Mesendoderm (in vitro differentiated cells): ENCODE measurements at places on chromosomes 11 and 22.

DNA sequence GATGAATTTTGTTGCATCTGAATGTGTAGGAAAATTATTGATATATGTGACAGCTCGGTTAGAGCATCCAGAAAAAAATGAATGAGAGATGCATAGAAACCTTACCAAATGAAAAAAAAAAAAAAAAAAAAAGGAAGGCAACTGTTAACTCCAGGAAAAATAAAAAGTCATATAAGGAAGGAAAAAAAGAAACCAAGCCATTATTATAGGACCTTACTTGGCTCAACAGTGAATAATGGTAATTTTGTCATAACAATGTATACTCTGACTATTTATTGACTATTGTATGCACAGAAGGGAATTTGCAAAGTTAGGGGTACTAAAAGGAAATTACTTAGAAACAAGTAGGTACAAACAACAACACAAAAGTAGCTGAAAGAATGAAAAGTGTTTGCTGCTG, 2.0 kb downstream of the DHCR7 start:
- no peak for DNase-seq

- DNase-seq: no peak
Measured at GRCh38 chr11:74696500-74696899, 34.7 kb downstream of the CHRDL2 start.

GRCh38 chr22:29004647-29005371, 56.8 kb downstream of the C22orf31 start:
- peak; percentile 94 for DNase-seq

DNA sequence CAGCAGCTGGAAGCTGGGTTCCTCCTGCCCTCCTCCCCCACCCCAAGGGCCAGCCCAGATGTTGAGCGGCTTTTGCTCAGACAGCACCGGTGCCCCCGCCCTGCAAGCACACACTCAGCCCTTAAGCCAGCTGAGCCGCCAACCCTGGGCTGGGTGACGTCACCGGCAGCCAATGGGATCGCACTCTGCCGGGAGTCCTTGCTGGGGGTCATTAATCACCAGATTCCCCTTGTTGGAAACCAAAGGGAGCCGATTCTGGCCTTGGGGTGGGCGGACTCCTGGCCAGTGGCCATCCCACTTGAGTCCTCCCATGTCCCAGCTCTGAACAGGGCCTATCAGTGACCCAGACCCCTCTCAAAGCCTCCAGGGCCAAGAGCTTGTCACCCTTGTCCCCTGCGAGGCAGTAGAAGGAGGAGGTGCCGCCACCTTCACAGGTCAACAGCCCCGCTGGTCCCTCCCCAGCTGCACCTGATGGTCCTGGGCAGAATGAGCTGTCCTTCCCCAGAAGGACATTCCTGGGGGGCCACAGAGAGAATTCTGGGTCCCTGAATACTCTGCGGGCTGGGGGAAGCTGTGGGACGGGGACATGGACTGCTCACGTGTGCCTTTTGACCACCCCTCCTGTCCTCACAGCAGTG, 7.4 kb downstream of the DUSP8 start:
- peak; percentile 88 for DNase-seq

- peak; percentile 71 for DNase-seq
Measured at GRCh38 chr11:14374922-14375830, 16.2 kb upstream of the RRAS2 start.

GRCh38 chr11:15675683-15676082, 561.0 kb downstream of the INSC start:
- DNase-seq: no peak

GRCh38 chr22:26667140-26667539, 9.8 kb downstream of the MIAT start:
- DNase-seq: no peak

DNA sequence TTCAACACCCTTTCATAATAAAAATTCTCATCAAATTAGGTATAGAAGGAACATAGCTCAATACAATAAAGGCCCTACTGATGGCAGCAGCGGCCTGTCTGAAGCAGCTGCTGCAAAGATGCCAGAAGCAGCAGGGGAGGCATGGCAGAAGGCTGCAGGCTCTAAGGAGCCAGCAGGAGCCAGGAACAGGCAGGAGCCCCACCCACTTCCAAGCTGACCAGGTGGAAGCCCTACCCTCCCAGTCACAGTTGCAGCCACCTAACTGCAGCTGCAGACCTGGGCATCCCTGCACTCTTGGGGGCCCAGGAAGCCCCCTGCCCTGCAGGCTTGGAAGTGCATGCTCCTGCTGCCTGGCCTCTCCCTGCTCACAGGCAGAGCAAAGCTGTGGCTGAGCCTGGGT, 18.2 kb upstream of the OR6A2 start:
- DNase-seq: peak; percentile 82

GRCh38 chr11:106208760-106209159, 131.3 kb downstream of the AASDHPPT start:
- peak; percentile 37 for DNase-seq

DNA sequence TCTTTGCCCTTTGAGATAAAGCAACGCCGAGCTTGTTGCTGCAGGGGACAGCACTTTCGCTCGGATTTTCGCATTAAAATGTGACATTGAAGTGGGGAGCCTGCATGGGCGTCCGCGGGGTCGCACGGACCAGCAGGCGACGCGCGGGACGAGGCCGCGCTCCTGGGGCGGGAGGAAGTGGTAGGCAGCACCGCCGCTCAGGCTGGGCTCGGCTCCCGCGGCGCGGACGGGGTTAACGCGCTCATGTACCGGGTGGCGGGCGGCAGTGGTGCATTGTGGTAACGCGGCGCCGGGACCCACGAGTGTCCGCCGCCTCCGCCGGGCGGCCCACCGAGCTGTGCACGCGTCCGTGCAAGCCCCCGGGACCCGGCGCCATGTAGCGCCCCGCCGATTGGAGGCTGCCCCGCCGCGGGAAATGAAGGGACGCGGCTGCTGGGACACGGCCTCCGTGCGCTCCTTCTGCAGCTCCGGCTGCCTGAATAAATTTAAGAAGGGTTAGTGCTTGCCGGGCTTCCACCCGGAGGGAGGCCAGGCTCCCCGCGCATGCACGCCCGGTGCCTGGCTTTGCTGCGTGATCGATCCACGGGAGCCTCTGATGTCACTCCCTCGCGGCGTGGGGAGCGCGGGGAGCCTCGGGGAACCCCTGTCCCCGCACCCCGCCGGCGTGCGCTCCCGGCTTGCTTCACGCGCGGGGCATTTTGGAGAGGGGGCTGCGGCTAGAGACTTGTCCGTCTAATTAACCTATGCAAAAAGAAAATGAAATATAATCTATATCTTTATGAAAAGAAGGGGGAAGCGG, 127.7 kb downstream of the OSBP2 start:
- DNase-seq: peak; percentile 7

DNA sequence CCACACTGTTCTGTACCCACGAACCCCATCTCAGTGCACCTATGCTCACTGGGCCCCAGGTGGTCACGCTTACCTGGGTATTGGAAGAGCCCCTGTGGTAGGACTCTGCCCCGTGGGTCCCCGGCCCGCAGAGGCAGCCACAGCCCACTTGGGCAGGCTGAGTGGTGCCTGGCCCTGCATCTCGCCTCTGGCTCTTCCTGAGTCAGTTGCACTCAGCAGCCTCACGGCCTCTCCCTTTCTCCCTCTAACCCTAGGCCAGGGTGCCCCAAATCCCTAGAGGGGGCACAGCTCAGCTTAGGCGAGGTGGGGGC, 9.7 kb downstream of the CRELD2 start:
- DNase-seq: no peak

DNA sequence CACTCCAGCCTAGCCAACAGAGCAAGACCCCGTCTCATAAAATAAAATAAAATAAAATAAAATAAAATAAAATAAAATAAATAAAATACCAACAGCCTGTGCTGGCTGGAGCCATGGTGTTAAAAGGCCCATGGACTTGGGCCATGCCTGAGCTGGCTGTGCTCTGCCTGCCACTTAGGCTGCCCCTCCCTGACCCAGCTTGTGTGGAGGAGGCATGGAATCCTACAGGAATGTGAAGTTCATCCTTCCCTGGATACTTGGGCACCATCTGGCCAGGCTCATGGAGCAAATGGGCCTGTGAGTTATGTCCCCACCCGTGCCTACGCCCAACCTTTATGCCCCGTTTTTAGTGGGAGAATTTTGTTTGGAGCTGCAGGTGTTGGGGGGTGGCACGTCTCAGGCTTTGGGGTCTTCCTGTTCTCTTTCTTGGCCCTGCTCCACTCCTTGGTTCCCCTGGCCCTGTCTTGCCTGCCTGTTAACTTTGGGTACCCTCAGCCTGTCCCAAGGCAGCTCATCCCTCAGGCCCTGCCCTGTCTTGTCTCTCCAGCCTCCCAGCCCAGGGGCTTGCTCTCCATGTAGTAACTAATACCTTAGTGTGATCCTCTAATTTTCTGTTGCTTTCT, 51.3 kb downstream of the BCR start:
- DNase-seq: no peak

DNA sequence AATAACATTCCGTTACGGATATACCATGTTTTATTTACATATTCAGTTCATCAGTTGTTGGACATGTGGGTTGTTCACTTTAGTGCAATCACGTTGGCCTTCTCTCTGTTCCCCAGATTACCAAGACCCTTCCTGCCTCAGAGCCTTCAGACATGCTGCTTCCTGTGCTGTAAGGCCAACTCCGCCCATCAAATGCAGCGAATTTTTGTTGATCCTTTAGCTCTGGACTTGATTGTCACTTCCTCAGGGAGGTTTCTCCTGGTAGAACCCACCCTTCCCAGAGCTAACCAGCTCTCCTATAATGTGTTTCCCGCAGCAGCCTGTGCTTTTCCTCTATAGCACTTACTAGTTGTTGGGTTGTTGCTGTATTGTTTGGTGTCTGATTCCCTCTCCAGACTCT, 39.4 kb downstream of the SWAP70 start:
- DNase-seq: peak; percentile 48

- peak; percentile 73 for DNase-seq
Measured at GRCh38 chr11:43923406-43924111, 18.9 kb upstream of the C11orf96 start.

DNA sequence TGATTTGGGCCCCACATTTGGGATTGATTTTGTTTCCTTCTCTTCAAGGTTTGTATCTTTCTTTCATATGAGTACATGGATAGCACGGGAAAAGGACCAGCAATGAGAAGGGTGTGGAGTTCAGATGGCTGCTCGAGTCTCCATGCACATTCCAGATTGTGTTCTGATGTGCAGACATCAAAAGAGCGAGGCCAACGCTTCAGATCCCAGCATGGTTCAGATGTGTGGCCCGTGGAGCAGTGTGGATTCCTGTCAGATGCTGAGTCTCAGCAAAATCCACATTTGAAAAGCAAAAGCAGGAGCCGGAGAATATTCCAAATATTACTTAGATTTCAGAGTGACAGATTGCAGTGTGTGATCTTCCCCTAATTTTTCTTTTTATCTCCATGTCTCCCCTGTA, 219.4 kb downstream of the DBX1 start:
- no peak for DNase-seq

GRCh38 chr11:123197711-123198110, 2.7 kb upstream of the CLMP start:
- peak; percentile 32 for DNase-seq
